ENCODE measurements at places on chromosomes 11 and 22.
A peak's percentile ranks its signal among the peaks of the same experiment; 100 is the strongest.

DNA sequence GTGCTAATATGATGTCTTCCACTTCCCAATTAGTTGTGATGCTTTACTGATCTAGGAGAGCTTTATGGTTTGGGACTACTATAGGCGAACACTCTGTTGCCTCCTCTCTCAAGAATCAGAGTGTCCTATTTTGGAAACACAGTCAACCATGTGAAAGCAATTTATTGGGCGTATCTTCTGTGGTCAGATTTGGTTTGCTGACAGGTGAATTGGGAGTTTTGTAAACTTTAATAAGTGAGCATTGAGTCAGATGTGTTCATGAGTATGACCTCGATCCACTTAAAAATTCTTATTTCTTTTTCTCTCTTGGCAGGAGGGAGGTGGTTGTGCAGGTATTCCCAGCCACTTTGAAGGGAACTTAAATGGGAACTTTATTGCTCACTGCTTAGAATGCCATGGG is 4.4 kb downstream of the CAT start:
- no peak for DNase-seq

GRCh38 chr11:126407101-126407521 is 51.6 kb downstream of the ST3GAL4 start:
- DNase-seq = no peak

DNA sequence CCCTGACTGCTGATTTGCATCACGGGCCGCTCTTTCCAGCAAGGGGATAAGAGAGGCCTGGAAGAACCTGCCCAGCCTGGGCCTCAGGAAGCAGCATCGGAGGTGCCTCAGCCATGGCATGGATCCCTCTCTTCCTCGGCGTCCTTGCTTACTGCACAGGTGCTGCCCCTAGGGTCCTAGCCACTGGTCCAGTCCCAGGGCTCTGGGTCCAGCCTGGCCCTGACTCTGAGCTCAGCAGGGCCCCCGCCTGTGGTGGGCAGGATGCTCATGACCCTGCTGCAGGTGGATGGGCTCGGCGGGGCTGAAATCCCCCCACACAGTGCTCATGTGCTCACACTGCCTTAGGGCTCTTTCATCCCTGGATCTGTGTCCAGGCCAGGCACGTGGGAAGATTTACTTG is 7.0 kb upstream of the IGLL5 start:
- DNase-seq = no peak

- peak; percentile 18 for DNase-seq
Measured at GRCh38 chr11:76237914-76238313, 31.6 kb upstream of the WNT11 start.

- DNase-seq = no peak
Measured at GRCh38 chr11:68374531-68374930, 62.1 kb downstream of the LRP5 start.

DNA sequence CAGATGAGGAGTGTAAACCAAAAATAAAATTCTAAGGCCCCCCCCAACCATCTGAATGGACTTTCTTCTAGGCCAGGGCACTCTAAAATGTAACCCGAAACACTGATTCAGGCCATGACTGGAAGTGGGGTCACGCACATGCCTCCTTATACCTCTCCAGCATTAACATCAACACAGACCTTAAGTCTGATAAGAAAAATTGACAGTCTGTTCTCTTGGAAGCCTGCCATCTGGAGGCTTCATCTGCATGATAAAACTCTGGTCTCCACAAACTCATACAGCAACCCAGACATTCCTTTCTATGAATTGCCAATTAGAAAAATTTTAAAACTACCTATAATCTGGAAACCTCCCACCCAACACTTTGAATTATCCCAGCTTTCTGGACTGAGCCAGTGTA is 3.9 kb upstream of the SERGEF start:
- no peak for DNase-seq

DNA sequence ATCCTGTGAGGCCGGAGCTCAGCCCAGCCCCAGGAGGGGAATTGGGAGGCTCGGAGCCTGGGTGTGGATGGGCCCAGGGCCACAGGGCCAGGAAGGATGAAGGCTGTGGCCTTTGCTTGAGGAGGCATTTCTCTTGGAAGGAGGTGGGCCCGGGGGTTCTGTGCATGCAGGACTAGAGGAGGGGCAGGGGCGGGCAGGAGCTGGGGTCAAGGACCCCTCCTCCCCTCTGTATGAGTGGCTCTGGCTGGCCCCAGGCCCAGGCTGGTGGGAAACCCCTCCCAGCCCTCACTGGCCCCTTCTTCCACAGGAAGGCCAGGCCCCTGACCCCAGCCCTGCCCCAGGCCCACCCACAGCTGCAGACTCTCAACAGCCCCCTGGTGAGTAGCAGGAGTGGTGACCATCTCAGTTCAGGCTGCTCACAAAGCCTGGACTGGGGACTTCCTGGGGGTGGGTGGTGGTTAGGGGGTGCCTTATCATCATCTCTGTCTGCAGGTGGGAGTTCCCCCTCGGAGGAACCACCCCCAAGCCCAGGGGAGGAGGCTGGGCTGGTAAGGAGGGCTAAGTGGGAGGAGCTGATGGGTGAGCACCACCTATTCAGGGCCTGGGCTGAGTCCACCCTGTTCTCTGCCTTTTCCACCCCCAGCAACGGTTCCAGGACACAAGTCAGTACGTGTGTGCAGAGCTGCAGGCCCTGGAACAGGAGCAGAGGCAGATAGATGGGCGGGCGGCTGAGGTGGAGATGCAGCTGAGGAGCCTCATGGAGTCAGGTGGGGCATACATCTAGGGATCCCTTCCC is 6.0 kb downstream of the KCNK7 start:
- peak; percentile 78 for DNase-seq

DNA sequence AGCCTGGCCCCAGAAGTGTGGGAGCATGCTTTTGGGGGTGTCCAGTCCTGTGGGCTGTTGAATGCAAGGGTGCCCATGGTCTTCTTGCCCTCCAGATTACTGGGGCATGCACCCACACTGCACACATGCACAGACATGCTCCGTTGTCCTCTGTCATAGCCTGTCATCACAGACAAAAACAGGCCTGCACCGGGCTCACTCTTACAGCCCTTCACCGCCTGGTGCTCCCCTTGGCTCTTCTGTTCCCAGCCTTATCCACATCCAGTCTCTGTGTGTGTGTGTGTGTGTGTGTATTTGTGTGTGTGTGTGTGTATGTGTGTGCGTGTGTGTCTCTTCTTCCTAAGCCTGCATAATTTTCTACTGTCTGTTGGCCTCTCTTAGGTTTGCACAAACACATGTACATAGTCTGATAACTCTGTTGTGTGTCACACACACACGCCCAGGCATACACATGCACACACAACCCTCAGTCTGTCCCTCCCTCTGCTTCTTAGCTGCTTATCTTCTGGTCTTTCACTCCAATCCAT is 23.4 kb upstream of the NECTIN1 start:
- DNase-seq = peak; percentile 54

- DNase-seq = no peak
Measured at GRCh38 chr11:71102251-71102995, 150.0 kb downstream of the SHANK2 start.

GRCh38 chr11:122594986-122595645 is 60.4 kb upstream of the UBASH3B start:
- no peak for DNase-seq

GRCh38 chr11:102457865-102458264 is 5.3 kb upstream of the TMEM123 start:
- no peak for DNase-seq

GRCh38 chr22:41368543-41369423 is 13.0 kb upstream of the TEF start:
- DNase-seq = no peak

Data from GM12865 (cell line).